HS-27A (cell line): ENCODE measurements at places on chromosomes 12 and 14.

DNA sequence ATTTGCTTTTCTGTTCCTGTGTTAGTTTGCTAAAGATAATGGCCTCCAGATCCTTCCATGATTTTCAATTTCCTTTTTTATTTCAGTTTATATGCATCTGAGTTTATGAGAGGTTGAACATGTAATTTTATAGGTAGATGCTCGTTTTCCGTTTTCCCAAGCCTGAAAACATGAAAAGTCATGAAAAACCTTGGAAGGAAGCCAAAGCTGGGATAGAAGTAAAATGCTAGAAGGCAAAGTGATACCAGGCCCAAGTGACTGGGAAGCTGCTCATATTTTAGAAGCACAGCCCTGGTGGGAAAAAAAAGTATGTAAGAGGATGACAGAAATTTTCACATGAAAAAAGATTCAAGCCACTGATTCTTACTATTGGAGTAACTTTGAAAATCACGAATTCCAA is 290.8 kb downstream of the PRKD1 start:
- DNase-seq, result no peak

GRCh38 chr12:54251667-54252284 is 28.1 kb downstream of the CBX5 start:
- no peak for DNase-seq

GRCh38 chr12:49057888-49058287 is 2.7 kb downstream of the KMT2D start:
- DNase-seq, result no peak

- DNase-seq, result no peak
These were observed 190.0 kb downstream of the SLC38A4 start for GRCh38 chr12:46635818-46636217.
